ENCODE measurements at places on chromosomes 5 and 9. TPM values are rescaled to one million over a fixed set of nuclear protein-coding genes. Genes with fewer than 3 reads are reported as not detected.

The GFI1B gene
- total RNA-seq: not detected

The C9orf50 gene
- total RNA-seq: not detected

The SOHLH1 gene
- total RNA-seq: not detected

The MCC gene
- total RNA-seq: 0.60 TPM

The PCDHAC2 gene
- total RNA-seq: 7.1 TPM

The C5orf58 gene
- total RNA-seq: not detected

- H3K27ac ChIP-seq: peak overlapping the region; percentile 91
- no peaks in the 10 kb centered on the region for H3K36me3 ChIP-seq
- peak; percentile 46 for DNase-seq
- H3K27me3 ChIP-seq: no peaks in the 10 kb centered on the region
- H3K4me1 ChIP-seq: peaks cover 20% of the 10 kb centered on the region
- H3K4me3 ChIP-seq: peak overlapping the region; percentile 50
Observed at GRCh38 chr9:93094658-93095204, 1.3 kb upstream of the CARD19 start.

- H3K36me3 ChIP-seq: peaks cover 16% of the 10 kb centered on the region
- H3K4me3 ChIP-seq: no peak overlapping the region
- no peaks in the 10 kb centered on the region for H3K27me3 ChIP-seq
- H3K27ac ChIP-seq: peak overlapping the region; percentile 45
Observed at GRCh38 chr9:137453643-137454081, 5.5 kb downstream of the NSMF start.

DNA sequence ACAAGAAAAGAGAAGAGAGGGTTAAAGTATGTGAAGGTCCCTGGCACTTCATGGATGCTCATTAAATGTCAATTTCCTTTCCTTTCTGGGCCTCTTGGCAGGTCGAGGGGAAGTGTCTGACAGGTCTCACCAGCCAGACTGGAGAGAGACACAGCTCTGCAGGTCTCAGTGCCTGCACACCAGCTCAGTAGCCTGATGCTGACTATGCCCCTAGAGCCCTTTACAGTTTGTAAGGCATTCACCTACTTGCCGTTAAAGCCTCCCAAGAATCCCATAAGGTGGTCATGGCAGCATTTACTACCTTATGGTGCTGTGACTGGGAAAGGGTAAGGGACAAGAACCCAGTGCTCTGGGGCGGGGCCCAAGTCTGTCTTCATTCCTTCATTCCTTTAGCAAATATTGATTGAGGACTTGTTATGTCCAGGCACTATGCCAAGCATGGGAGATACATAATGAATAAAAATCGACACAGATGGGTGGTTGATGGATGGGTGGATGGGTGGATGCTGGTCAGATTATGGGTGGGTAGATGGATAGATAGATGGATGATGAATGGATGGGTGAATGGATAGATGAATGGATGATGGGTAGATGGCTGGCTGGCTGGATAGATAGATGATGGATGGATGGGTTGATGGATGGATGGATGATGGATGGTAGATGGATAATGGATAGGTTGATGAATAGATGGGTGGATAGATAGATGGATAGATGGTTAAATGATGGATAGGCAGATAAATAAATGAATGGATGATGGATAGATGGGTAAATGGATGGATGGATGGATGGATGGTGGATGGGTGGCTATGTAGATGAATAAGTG lies 21.3 kb upstream of the KIF12 start:
- H3K27ac ChIP-seq: no peak overlapping the region
- H3K36me3 ChIP-seq: no peaks in the 10 kb centered on the region
- no peaks in the 10 kb centered on the region for H3K4me1 ChIP-seq
- DNase-seq: no peak

- no peaks in the 10 kb centered on the region for H3K4me1 ChIP-seq
- H3K27ac ChIP-seq: no peak overlapping the region
- H3K4me3 ChIP-seq: no peak overlapping the region
- no peaks in the 10 kb centered on the region for H3K27me3 ChIP-seq
- no peaks in the 10 kb centered on the region for H3K36me3 ChIP-seq
- DNase-seq: peak; percentile 7
Observed at GRCh38 chr5:71013575-71013974, 11.6 kb downstream of the NAIP start.

GRCh38 chr5:154723740-154724505 lies 31.3 kb upstream of the LARP1 start:
- H3K36me3 ChIP-seq: no peaks in the 10 kb centered on the region
- no peak overlapping the region for H3K4me3 ChIP-seq
- no peak for DNase-seq
- H3K27me3 ChIP-seq: no peaks in the 10 kb centered on the region
- no peaks in the 10 kb centered on the region for H3K4me1 ChIP-seq
- no peak overlapping the region for H3K27ac ChIP-seq

GRCh38 chr9:101434998-101435397 lies 576 bp downstream of the ALDOB start:
- H3K27me3 ChIP-seq: peaks cover 31% of the 10 kb centered on the region
- H3K4me3 ChIP-seq: no peak overlapping the region
- no peak for DNase-seq
- no peaks in the 10 kb centered on the region for H3K36me3 ChIP-seq
- H3K27ac ChIP-seq: no peak overlapping the region

GRCh38 chr5:97021416-97021815 lies 85.5 kb downstream of the LNPEP start:
- DNase-seq: no peak
- H3K27me3 ChIP-seq: no peaks in the 10 kb centered on the region
- no peaks in the 10 kb centered on the region for H3K36me3 ChIP-seq
- no peaks in the 10 kb centered on the region for H3K4me1 ChIP-seq

- peak overlapping the region; percentile 89 for H3K4me3 ChIP-seq
- peak; percentile 59 for DNase-seq
- H3K36me3 ChIP-seq: no peaks in the 10 kb centered on the region
- no peaks in the 10 kb centered on the region for H3K27me3 ChIP-seq
- H3K4me1 ChIP-seq: no peaks in the 10 kb centered on the region
- no peak overlapping the region for H3K27ac ChIP-seq
Observed at GRCh38 chr5:69493396-69494133, 975 bp downstream of the OCLN start.

- H3K36me3 ChIP-seq: no peaks in the 10 kb centered on the region
- H3K4me3 ChIP-seq: no peak overlapping the region
- H3K27ac ChIP-seq: no peak overlapping the region
- DNase-seq: no peak
- no peaks in the 10 kb centered on the region for H3K27me3 ChIP-seq
Observed at GRCh38 chr5:77367741-77368140, 124.4 kb downstream of the WDR41 start.

DNA sequence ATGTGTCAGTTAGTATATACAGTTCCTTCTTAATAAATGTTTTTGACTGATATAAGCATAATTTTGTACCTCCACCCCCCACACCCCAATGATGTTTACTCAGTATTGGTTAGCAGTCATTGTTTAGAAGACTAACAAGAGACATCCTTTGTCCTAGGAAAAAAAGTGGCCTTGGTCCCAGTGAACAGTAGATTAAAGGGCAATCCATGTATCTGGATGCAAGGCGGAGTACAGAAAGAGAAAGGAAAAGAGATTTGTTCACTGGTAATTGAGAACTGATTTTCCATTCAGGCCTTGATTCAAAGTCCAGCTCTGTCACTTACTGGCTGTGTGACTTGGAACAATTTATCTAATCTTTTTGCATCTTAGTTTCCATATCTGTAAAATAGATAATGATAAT lies 4.6 kb downstream of the RALGPS1 start:
- H3K36me3 ChIP-seq: no peaks in the 10 kb centered on the region
- no peak for DNase-seq
- no peaks in the 10 kb centered on the region for H3K27me3 ChIP-seq
- no peak overlapping the region for H3K27ac ChIP-seq
- H3K4me1 ChIP-seq: no peaks in the 10 kb centered on the region

DNA sequence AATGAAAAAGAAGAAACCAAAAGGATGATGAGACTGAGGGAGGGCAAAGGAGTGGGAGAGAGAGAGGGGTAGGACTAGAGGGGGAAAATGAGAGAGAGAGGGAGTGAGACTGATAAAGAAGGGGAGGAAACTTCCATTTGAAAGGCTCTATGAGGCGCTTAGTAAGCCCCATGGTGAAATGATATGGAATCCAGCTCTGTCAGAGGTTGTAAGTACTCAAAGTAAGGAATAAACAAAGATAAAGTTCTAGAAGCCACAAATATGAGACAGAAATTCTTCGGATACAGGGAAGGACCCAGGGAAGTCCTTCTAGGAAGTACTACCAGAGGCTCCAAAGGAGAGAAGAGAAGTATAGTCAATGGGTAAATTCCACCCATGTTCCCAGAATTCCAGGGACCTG lies 21.7 kb upstream of the VLDLR start:
- no peaks in the 10 kb centered on the region for H3K36me3 ChIP-seq
- DNase-seq: no peak
- no peak overlapping the region for H3K4me3 ChIP-seq
- no peak overlapping the region for H3K27ac ChIP-seq

DNA sequence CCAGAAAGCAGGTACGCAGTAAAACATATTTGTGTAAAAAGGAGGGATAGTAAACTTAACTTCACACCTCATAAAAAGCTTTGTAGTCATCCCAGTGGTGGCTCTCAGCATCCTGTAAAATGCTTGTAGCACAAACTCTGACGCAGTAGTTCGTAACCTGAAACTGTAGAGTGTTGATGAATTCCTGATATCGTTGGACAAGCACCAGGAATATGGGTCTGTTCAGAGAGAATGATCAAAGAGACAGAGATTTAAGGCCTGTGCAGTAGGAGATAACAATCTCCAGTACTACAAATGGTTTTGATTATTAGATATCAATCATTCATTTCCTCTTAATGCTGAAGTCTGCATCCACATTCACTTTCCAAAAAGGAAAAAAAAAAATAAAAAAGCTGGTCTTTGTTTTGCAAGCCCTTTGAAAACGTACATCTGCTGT lies 148.5 kb downstream of the KIAA0825 start:
- no peaks in the 10 kb centered on the region for H3K4me1 ChIP-seq
- peak; percentile 3 for DNase-seq
- no peaks in the 10 kb centered on the region for H3K27me3 ChIP-seq
- no peaks in the 10 kb centered on the region for H3K36me3 ChIP-seq
- no peak overlapping the region for H3K27ac ChIP-seq
- H3K4me3 ChIP-seq: no peak overlapping the region

GRCh38 chr5:19865336-19866089 lies 122.5 kb downstream of the CDH18 start:
- H3K4me3 ChIP-seq: no peak overlapping the region
- no peaks in the 10 kb centered on the region for H3K27me3 ChIP-seq
- no peak for DNase-seq
- H3K36me3 ChIP-seq: no peaks in the 10 kb centered on the region
- H3K4me1 ChIP-seq: no peaks in the 10 kb centered on the region

GRCh38 chr5:137086342-137086741 lies 412.8 kb downstream of the SPOCK1 start:
- no peaks in the 10 kb centered on the region for H3K36me3 ChIP-seq
- DNase-seq: no peak
- peaks cover 10% of the 10 kb centered on the region for H3K4me1 ChIP-seq

- no peaks in the 10 kb centered on the region for H3K27me3 ChIP-seq
- DNase-seq: no peak
- H3K4me3 ChIP-seq: no peak overlapping the region
- no peaks in the 10 kb centered on the region for H3K36me3 ChIP-seq
Observed at GRCh38 chr5:39197556-39197955, 21.8 kb downstream of the FYB1 start.

DNA sequence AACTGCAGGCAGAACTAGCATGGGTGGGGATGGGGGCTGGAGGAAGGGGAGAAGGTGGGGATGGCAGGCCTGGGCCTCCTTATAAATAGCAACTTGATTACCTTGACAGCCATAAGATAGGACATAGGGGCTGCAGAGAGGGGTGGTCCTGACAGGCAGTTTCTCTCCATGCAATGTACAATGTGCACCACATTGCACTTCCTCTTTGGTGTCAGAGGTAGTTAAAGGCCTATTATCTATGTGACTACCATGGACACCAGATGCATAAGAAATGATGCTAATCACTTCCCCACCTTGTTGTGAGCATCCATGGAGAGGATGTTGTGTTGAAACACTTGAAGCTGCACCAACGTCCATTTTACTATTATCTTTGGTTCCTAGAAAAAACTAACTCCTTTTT lies 20.2 kb upstream of the SUB1 start:
- H3K36me3 ChIP-seq: no peaks in the 10 kb centered on the region
- H3K27me3 ChIP-seq: no peaks in the 10 kb centered on the region
- H3K27ac ChIP-seq: no peak overlapping the region
- no peak for DNase-seq

DNA sequence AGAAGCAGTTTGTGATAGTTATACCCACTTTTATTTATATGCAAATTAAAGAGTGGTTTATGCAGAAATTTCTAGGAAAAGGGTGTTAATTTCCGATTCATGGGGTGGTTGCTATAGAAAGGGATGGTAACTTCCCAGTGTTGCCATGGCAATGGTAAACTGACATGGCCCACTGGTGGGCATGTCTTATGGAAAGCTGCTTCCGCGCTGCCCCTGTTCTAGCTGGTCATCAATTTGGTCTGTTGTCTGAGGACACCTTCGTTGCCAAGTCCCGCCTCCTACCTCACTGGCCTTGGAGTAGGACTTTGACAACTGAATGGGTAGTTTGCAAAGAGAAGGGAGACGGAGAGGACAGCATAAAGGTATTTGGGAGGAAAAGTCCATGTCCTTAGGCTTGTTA lies 74.0 kb upstream of the SMIM23 start:
- H3K4me1 ChIP-seq: no peaks in the 10 kb centered on the region
- H3K4me3 ChIP-seq: no peak overlapping the region
- no peak for DNase-seq
- no peaks in the 10 kb centered on the region for H3K36me3 ChIP-seq
- H3K27me3 ChIP-seq: peaks cover 4% of the 10 kb centered on the region

DNA sequence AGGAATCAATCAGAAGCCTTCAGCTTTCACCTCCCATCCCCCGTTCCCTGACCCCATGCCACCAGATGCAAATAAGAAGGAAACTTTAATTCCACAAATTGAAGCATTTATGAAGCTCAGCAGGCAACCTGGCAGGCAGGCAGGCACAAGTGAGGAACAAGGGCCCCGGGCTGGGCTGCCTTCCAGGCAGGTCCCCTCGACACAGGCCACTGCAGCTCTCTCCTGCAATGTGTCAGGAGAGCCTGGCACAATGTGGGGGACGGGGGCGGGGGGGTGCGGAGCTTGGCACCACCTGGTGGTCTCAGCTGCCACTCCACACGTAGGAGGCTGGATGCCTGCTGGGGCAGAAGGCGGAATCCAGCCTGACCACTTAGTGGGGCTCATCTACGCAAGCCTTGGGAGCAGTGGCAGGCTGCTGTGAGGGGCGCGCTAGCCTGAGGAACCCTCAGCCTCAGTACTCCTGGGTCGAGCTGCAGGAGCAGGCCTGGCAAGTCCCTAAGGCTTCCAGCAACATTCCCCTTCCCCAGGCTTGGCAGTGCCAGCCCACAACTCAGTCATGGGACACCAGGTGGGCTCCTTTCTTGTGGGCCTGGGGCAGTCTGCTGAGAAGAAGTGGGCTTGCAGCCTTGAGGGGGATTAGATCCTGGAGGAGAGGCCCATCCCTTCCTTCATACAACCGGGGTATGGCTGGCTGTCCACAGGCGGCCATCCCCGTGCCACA lies 50.2 kb upstream of the KCNMB1 start:
- H3K27ac ChIP-seq: no peak overlapping the region
- peaks cover 6% of the 10 kb centered on the region for H3K4me1 ChIP-seq
- DNase-seq: peak; percentile 23
- no peak overlapping the region for H3K4me3 ChIP-seq
- H3K27me3 ChIP-seq: no peaks in the 10 kb centered on the region
- no peaks in the 10 kb centered on the region for H3K36me3 ChIP-seq

GRCh38 chr5:168674893-168675482 lies 95.8 kb upstream of the PANK3 start:
- H3K27ac ChIP-seq: no peak overlapping the region
- peak; percentile 10 for DNase-seq
- no peaks in the 10 kb centered on the region for H3K27me3 ChIP-seq

Data from A673 (cell line).